BJ (cell line): ENCODE measurements at places on chromosomes 12 and 14.

GRCh38 chr12:53258541-53259539, 9.3 kb upstream of the ESPL1 start:
- DNase-seq: no peak

DNA sequence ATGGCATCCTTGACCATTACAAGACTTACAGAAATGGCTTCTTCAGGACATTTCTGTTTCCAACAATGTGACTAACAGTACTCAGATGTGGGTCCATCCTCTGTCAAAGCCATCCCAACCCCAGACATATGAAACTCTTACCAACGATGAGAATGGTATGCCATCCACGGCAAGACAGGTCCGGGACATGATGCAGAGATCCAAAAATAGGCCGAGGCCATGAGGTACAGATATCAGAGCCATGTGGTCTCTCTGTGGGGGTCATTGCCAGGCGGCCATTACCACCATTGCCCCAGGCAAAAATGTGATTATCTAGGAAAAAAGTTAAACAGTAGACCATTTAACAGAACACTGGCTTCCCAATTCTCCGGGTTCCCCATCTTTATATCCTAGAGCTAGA, 27.5 kb downstream of the ZC2HC1C start:
- no peak for DNase-seq

DNA sequence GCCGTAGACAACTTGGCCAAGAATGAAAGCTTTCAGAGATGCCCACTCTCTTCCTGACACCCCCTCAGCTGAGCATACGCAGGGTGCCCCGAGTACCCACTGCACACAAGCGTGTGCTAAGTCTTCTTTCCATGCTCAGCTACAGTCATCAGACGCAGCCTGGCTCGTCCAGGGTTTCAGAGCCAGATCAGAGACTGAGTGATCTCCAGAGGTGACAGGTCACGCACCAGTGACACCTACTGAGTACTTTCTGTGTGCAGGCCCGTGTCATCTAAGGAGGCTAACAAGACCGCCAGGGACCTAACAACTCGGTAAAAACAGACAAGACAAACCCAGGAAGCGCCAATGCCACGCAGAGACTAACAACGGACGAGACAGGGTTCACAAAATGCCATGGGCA, 25.1 kb downstream of the STX2 start:
- DNase-seq: no peak

DNA sequence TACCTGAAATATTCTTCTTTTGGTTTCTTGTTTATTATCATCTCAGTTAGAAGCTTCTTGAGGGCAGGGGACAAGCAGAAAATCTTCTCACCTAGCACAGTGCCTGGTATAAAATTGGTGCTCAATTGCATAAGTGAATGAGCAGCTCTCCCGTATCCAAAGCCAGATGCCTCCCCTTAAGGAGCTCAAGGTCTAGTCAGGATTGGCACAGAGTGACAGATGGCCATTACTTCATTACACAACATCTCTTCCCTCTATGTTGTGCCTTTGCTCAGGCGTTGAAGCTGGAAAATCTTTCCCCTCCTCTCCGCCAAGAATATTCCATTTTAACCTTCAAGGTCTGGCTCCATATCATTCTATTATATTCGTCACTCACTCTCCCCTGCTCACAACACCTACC, 3.6 kb downstream of the SLC4A8 start:
- no peak for DNase-seq

DNA sequence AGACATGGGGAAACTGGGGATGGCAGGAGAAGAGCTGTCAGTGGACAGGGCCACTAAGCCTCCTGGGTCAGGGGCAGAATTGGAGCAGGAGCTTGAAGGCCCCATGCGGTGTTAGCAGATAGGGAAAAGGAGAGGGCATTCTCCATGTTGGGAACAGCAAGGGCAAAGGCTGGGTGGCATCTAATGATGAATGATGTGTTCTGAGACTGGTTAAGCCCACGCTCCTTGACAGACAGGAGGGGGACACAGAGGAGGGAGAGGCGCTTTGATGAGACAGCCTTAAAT, 63.0 kb downstream of the CLMN start:
- DNase-seq: no peak

- DNase-seq: no peak
Observed at GRCh38 chr14:103725739-103726395, 10.3 kb downstream of the ZFYVE21 start.

DNA sequence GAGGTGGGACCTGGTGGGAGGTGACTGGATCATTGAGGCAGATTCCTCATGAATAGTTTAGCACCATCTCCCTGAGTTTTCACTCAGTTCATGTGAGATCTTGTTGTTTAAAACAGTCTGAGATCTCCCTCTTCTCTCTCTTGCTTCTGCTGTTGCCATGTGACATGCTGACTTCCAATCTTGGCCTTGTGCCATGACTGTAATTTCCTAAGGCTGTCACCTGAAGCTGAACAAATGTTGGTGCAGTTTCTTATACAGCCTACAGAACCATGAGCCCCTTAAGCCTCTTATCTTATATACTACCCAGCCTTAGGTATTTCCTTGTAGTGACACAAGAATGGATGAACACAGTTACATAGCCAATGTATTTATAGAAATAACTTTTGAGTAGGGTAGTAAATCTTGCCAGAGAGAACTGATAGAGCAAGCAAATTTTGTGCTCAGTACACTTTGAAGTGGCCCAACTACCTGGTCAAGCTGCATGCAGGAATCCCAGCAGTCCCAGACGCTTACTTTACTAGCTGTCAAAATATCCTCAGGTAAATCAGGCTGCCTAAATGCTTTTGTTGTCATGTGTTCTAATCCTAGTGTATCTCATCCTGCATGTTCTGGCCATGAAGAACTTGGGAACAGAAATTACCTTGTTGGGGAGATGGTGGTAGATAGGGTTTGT, 445.6 kb upstream of the MIS18BP1 start:
- DNase-seq: no peak

DNA sequence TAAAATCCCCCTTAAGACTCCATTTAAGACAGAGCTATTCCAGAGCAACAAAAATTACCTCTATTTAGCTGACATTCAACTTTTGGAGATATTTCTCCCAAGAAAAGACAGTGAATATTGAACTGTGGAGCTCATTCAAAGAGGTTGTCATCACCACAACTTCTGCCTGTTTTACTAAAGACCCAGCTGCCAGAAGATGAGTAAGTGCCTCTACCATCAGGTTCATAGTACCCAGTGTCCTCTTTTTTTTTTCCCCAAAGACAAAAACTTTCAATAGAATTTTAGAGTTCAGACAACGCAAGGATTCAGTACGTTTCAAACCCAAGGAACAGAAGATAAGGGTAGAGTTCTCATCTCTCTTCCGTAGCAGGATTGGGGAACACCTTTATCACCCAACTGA, 461.3 kb downstream of the BCAT1 start:
- DNase-seq: no peak

- DNase-seq: no peak
Observed at GRCh38 chr12:15163030-15163976, 57.9 kb downstream of the RERG start.

GRCh38 chr14:81122326-81122725, 98.4 kb downstream of the GTF2A1 start:
- no peak for DNase-seq

GRCh38 chr12:6326316-6327228, 15.3 kb downstream of the TNFRSF1A start:
- DNase-seq: no peak

DNA sequence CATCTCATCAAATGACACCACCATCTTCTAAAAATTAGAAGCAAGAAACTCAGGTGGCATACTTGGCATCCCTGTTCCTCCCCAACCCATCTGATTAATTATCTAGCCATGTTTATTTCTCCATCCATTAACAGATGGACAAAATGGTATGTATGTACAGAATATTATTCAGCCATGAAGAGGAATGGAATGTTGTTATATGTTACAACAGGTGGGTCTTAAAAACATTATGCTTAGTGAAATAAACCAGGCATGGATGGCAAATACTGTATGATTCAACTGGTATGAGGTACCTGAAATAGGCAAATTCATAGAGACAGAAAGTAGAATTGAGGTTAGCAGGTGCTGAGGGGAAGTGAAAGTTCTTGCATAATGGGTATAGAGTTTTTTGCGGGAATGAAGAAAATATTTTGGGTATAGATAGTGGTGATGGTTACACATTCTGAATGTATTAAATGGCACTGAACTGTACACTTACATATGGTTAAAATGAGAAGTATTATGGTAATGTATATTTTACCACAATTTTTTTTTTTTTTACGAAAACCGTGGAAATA, 17.5 kb downstream of the YY1 start:
- no peak for DNase-seq

DNA sequence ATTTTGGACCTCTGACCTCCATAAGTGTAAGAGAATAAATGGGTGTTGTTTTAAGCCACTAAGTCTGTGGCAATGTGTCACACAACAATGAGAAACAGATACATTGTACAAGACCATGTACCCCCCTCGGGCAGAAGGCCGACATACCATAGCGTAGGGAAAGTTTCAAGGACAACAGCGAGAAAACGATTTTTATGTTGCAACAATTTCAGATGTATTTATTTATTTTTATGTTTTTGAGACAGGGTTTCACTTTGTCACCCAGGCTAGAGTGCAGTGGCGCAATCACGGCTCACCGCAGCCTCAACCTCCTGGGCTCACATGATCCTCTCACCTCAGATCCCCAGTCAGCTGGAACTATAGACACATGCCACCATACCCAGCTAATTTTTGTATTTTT, 136.4 kb upstream of the NCOR2 start:
- no peak for DNase-seq

GRCh38 chr12:16435875-16436554, 88.6 kb downstream of the MGST1 start:
- DNase-seq: no peak

- no peak for DNase-seq
Observed at GRCh38 chr12:130336723-130337487, 782 bp upstream of the PIWIL1 start.

DNA sequence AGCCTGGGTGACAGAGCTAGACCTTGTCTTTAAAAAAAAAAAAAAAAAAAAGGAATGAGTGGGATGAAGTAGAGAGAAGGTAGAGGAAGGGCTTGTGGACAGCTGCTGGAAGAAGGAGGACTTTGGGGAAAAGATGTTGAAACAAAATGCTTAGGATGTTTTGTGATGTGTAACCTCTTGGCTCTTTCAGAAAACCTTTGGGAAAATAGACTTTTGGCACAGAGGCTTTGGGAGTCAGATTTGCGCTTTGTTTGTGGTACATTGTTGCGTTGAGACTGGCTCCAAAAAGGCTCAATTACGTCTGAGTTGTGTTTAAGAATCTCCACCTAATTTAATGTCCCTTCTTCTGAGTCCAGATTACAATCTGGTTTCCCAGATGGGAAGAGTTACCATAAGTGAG, 32.9 kb upstream of the SPTLC2 start:
- no peak for DNase-seq

DNA sequence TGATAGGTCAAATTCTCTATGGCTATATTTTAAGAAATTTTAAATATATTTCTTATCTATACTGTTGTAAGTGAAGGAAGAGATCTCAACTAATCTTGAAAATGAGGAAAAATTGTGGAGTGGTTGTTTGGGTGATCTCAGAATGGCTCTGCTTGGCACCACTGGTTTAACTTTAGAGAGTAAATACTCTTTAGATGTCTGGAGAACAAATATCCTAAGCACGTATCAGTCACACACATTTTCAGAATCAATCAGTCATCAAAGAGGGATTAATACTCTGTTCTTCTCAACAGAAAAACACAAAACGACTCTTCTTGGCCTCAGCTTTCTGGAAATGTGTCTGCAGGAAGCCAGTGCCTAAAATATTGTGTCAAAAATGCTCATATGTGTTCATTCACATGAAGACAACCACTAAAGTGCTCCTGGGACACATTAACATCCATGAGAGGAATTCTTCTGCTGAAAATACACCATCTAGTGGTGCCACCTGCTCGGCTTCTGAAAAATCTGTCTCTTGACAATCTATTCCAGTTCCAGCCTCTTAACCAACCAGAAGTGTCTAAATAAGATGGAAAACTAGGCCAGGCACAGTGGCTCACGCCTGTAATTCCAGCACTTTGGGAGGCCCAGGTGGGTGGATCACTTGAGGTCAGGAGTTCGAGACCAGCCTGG, 81.1 kb upstream of the CCDC198 start:
- DNase-seq: no peak

- no peak for DNase-seq
Observed at GRCh38 chr14:59707778-59708561, 131.4 kb upstream of the CCDC175 start.

- no peak for DNase-seq
Observed at GRCh38 chr12:219891-220352, 6.0 kb upstream of the SLC6A12 start.

GRCh38 chr12:113926788-113927187, 39.3 kb downstream of the RBM19 start:
- DNase-seq: no peak

GRCh38 chr12:98594050-98594835, 757 bp downstream of the SLC25A3 start:
- no peak for DNase-seq

- no peak for DNase-seq
Observed at GRCh38 chr12:116314477-116314876, 37.0 kb upstream of the MED13L start.

DNA sequence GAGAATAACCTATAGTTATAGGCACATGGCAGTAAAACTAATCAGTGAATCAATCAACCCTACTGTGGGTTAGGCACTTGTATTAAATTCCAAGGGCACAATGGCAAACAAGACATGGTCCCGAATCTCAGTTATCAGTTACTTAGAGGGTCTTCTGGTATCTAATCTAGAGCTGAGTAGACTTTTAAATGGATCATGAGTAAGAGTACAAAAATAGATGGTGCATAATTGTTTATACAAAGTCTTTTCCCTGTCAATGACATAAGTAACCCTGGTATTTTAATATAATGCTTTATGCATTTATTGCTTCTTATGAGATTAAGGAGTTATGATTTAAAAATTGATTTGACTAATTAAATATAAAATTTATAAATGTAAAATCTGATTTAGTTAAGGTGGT, 23.0 kb upstream of the KCNJ8 start:
- no peak for DNase-seq

DNA sequence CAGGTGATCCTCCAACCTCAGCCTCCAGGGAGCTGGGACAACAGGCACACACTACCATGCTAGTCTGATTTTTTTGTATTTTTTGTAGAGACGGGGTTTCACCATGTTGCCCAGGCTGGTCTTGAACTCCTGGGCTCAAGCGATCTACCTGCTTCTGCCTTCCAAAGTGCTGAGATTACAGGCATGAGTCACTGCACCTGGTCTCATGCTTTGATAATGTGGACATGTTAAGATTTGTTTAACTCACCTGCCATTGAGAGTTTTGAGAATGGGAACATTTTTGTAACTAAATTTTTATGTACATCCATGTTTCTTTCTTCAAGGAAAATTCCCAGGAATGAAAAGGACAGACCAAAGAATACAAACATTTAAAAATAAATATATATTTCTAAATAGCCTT, 121.2 kb downstream of the MIPOL1 start:
- no peak for DNase-seq

DNA sequence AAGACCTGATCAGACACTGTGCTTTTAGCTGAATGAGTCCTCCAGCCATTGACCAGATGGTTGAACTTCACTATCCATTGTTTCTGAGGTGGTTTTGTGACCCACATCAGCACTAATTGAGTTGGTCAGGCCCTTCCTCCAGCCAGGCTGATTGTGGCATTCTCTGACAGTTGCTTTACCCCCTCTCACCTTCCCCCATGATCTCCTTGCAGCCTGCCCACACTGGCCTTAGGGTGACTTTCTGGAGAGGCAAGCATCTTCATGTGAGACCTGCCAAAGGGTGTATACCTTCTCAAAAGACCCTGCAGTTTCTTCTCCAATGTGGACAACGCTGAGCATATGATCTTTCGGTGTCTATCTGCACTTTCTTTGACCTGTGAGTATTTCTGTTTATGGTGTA, 83.9 kb downstream of the GPATCH2L start:
- no peak for DNase-seq
